Gastrocnemius medialis (tissue), 4 donors: ENCODE measurements at places on chromosomes 4 and X. TPM values are rescaled to one million over a fixed set of nuclear protein-coding genes. Genes with fewer than 3 reads are reported as not detected.

- H3K27ac ChIP-seq: no peak overlapping the region
- H3K27me3 ChIP-seq: no peaks in the 10 kb centered on the region
- H3K36me3 ChIP-seq: no peaks in the 10 kb centered on the region
- H3K4me1 ChIP-seq: no peaks in the 10 kb centered on the region
- DNase-seq: no peak
- no peak overlapping the region for H3K4me3 ChIP-seq
Observed at GRCh38 chr4:52071791-52072546, 20.9 kb downstream of the SPATA18 start.

DNA sequence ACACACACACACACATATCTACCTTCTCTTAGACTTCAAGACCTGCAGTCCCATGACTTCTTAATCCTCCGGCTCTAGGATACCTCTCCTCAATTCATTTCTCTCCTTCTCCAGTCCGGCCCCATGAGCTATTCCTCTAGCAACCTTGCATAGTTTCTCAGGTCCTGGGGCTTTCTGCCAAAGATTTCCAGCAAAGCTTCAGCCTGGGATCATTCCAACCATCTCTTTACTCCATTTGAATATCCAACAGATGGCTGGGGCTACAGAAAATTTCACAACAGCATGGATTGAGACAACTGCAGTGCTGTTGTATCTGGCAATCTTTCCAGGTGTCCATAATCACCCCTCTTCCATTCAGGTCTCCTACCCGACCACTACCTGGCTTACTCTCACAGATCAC lies 184.1 kb downstream of the DCHS2 start:
- H3K27ac ChIP-seq: no peak overlapping the region
- no peaks in the 10 kb centered on the region for H3K4me1 ChIP-seq
- no peak overlapping the region for H3K4me3 ChIP-seq
- H3K36me3 ChIP-seq: no peaks in the 10 kb centered on the region
- no peak for DNase-seq
- H3K27me3 ChIP-seq: no peaks in the 10 kb centered on the region

DNA sequence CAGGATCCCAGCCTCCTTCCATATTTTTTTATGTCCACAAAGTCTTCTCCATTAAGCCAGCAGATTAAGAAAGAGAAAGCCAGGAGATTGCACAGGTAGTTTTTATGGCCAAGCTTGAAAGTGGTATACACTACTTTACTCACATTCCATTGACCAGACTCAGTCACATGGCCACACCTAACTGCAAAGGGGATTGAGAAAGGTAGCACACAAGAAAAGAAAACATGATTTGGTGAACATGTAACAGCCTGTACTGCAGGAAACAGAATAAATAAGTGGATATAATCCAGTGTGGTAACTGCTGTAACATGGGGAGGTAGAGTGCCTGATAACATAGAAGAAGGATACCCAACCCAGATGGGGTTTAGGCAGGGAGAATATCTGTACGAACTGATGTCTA lies 43.9 kb downstream of the HOPX start:
- no peaks in the 10 kb centered on the region for H3K4me1 ChIP-seq
- H3K27ac ChIP-seq: no peak overlapping the region
- DNase-seq: no peak

DNA sequence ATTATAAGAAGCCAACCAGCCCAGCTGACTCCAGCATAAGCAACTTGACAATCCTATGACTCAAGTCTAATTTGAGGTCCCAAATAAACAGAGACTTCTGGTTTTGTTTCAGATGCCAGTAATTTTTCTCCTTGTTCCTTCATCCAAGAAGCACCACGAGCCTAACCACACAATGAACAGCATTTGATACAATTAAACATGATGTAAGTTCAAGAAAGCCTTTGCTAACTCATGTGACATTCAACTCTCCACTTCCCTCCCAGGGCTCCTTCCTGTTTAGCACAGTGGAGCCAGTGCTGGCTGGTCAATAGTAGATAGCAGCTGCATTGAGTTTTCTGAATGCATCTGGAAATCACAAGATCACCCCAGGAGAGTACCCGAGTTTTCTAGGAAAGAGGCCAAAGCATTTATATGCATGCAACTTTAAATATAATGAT lies 206.3 kb downstream of the ARHGAP24 start:
- no peak overlapping the region for H3K4me3 ChIP-seq
- H3K27me3 ChIP-seq: no peaks in the 10 kb centered on the region
- peak; percentile 44 for DNase-seq
- H3K4me1 ChIP-seq: no peaks in the 10 kb centered on the region

DNA sequence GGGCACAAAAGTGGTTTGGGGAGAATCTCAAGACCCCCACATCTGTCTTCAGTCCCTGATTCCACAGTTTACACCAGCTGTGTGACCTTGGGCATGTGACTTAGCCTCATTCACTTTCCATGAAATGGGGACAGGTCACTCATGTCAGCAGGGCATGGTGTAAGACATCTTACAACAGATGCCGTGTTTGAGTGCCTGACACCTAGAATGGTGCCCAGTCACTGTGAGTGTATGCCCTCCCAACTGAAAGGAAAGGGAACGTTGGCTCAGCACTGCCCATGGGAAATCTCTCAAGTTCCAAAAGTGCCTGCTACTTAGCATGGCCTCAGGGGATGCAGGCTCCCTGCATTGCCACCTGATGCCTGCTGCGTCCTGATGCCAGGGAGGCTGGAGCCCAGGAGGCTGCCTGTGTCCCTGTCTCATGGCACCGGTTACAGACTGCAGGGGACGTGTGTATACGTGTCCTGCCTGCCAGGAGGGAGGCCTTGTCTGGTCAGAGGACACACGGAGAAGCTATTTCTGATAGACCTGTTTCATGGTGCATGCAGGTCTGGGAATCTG lies 32.2 kb downstream of the RNF4 start:
- peak overlapping the region; percentile 69 for H3K27ac ChIP-seq
- H3K4me3 ChIP-seq: no peak overlapping the region
- peak; percentile 74 for DNase-seq
- no peaks in the 10 kb centered on the region for H3K27me3 ChIP-seq
- H3K36me3 ChIP-seq: no peaks in the 10 kb centered on the region

- no peak overlapping the region for H3K27ac ChIP-seq
- H3K4me3 ChIP-seq: no peak overlapping the region
- H3K27me3 ChIP-seq: no peaks in the 10 kb centered on the region
Observed at GRCh38 chrX:95733426-95733825, 951.2 kb upstream of the DIAPH2 start.

GRCh38 chrX:24357106-24357505 lies 3.3 kb upstream of the SUPT20HL1 start:
- H3K27me3 ChIP-seq: no peaks in the 10 kb centered on the region
- no peak for DNase-seq
- no peaks in the 10 kb centered on the region for H3K4me1 ChIP-seq

DNA sequence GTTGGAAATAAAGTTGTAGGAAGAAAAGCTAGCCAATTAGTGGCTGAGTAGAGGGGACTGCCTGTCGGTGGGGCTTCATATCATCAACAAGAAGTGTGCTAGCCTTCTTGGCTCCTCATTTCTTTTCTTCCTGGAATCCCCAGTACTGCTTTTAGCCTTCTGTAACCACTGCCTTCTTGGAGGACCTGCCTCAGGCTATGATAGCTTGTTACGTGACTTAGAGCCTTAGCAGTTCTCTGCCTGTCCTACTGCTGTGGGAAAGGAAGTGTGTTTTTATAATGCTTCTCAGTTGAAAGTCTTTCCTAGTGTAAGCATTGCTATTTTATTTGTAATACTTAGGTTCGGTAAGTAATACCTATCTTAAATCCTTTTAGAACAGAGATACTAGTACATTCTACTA lies 61.9 kb downstream of the LARP1B start:
- no peaks in the 10 kb centered on the region for H3K4me1 ChIP-seq
- no peaks in the 10 kb centered on the region for H3K36me3 ChIP-seq
- no peak overlapping the region for H3K27ac ChIP-seq

GRCh38 chrX:103878466-103879122 lies 46.5 kb upstream of the RAB9B start:
- H3K4me3 ChIP-seq: no peak overlapping the region
- H3K4me1 ChIP-seq: no peaks in the 10 kb centered on the region
- no peak overlapping the region for H3K27ac ChIP-seq

- no peak for DNase-seq
- no peaks in the 10 kb centered on the region for H3K27me3 ChIP-seq
- no peaks in the 10 kb centered on the region for H3K36me3 ChIP-seq
- peak overlapping the region; percentile 36 for H3K27ac ChIP-seq
- peaks cover 30% of the 10 kb centered on the region for H3K4me1 ChIP-seq
Observed at GRCh38 chr4:2791518-2792395, 1.1 kb upstream of the SH3BP2 start.

GRCh38 chr4:20288846-20289512 lies 37.3 kb downstream of the SLIT2 start:
- no peaks in the 10 kb centered on the region for H3K27me3 ChIP-seq
- H3K27ac ChIP-seq: no peak overlapping the region
- DNase-seq: no peak
- H3K4me1 ChIP-seq: no peaks in the 10 kb centered on the region

GRCh38 chrX:15854712-15855567 lies at the start of gene AP1S2:
TSS of gene AP1S2 (minus strand) at chrX:15854813. CDS start at chrX:15852524, 2,289 bp downstream.
- H3K27ac ChIP-seq: peak within 1 kb of the TSS; percentile 87
- H3K4me3 ChIP-seq: peak within 1 kb of the TSS; percentile 60
- H3K36me3 ChIP-seq: no peaks in the 10 kb centered on the region
- H3K27me3 ChIP-seq: no peaks in the 10 kb centered on the region
- peak; percentile 85 for DNase-seq

- H3K36me3 ChIP-seq: no peaks in the 10 kb centered on the region
- no peak overlapping the region for H3K27ac ChIP-seq
- no peak for DNase-seq
- H3K4me1 ChIP-seq: no peaks in the 10 kb centered on the region
- no peak overlapping the region for H3K4me3 ChIP-seq
Observed at GRCh38 chrX:133544115-133544514, 128.8 kb upstream of the GPC4 start.

DNA sequence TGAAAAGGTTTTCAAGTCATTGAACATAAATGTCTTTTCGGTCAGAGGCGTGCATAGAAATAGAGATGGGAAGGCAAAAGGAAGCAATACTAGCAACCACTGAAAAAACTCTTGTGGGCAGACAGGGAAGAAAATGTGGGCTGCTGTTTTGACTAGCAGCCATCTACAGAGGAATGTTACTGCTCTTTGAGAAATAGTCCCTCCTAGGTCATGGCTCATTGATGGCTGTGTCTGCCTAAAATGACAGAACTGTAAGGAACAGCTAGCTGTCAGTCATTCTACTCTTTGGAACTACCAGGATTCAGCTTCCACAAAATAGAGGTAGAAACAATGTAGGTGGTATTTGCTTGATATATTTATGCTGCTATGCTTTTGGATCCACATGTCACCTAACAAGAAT lies 26.9 kb upstream of the TMPRSS11B start:
- no peak overlapping the region for H3K27ac ChIP-seq
- no peaks in the 10 kb centered on the region for H3K27me3 ChIP-seq
- H3K36me3 ChIP-seq: no peaks in the 10 kb centered on the region
- H3K4me3 ChIP-seq: no peak overlapping the region
- H3K4me1 ChIP-seq: no peaks in the 10 kb centered on the region

DNA sequence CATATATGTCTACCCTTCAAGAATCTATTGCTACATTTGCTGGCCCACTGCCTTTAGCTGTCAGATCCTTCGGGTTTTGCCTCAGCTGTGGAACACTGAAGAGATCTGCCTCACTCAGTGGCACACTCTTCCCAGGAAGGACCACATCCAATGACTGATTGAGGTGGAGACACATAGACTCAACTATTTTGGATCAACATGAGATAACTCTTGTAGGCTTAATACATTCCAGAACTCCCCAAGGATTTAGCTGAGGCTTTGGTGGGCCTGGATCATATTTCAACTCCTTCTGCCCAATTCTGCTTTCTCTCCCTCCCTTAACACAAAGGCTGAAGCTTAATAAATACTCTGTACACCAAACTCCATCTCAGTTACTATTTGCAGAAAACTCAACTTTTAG lies 100.5 kb downstream of the CORIN start:
- H3K4me3 ChIP-seq: no peak overlapping the region
- H3K27ac ChIP-seq: no peak overlapping the region
- DNase-seq: no peak

DNA sequence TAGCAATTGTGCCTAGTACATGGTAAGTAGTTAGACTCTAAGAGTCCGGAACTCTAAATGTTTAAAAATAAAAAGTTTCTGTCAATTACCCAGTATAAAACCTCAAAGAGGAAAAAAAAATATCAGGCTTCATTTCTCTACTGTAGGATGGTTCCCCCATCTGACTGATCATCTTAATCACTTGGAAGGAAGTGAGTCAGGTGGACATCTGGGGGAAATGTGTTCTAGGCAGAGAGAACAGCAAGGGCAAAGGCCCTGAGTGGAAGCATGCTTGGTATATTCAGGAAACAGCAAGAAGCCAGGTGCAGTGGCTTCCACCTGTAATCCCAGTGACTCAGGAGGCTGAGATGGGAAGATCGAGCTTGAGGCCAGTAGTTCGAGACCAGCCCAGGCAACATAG lies 2.9 kb upstream of the EIF1AX start:
- H3K4me3 ChIP-seq: no peak overlapping the region
- DNase-seq: no peak
- H3K36me3 ChIP-seq: no peaks in the 10 kb centered on the region
- no peaks in the 10 kb centered on the region for H3K27me3 ChIP-seq

GRCh38 chrX:11995146-11995545 lies 143.1 kb upstream of the FRMPD4 start:
- no peaks in the 10 kb centered on the region for H3K36me3 ChIP-seq
- H3K4me3 ChIP-seq: no peak overlapping the region
- no peaks in the 10 kb centered on the region for H3K4me1 ChIP-seq
- H3K27me3 ChIP-seq: no peaks in the 10 kb centered on the region
- no peak for DNase-seq
- no peak overlapping the region for H3K27ac ChIP-seq

DNA sequence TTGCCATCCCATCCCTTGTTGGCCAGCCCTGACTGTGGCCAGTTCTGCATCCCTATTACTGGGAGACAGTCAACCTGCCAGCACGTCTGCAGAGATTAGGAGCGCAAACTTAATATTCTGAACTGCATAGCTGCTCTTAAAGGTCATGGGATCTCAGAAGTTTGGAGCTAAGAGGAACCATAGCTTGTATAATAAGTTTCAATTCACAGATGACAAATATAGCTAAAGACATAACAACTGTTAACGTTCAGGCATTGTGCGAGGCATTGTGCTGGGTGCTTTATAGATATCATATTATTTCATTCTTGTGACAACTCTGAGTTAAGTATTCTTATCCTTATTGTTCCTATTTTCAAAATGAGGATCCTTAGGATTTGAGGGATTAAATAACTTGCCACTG lies 3.7 kb downstream of the SCARB2 start:
- H3K36me3 ChIP-seq: no peaks in the 10 kb centered on the region
- peaks cover 82% of the 10 kb centered on the region for H3K4me1 ChIP-seq
- no peaks in the 10 kb centered on the region for H3K27me3 ChIP-seq
- H3K27ac ChIP-seq: peak overlapping the region; percentile 95
- DNase-seq: no peak
- H3K4me3 ChIP-seq: peak overlapping the region; percentile 71

- H3K27ac ChIP-seq: no peak overlapping the region
- H3K36me3 ChIP-seq: no peaks in the 10 kb centered on the region
- no peak overlapping the region for H3K4me3 ChIP-seq
Observed at GRCh38 chr4:168724243-168724642, 227.4 kb downstream of the PALLD start.

The TLL1 gene
- total RNA-seq: 1.3 TPM

The SPACA5 gene
- not detected for total RNA-seq

The GPAT3 gene
- total RNA-seq: 183 TPM

The RHOXF1 gene
- total RNA-seq: not detected

The GRIA2 gene
- total RNA-seq: not detected
